ENCODE measurements at places on chromosomes 6 and 20.

GRCh38 chr6:133047706-133048105, 193.5 kb upstream of the EYA4 start:
- DNase-seq = no peak

DNA sequence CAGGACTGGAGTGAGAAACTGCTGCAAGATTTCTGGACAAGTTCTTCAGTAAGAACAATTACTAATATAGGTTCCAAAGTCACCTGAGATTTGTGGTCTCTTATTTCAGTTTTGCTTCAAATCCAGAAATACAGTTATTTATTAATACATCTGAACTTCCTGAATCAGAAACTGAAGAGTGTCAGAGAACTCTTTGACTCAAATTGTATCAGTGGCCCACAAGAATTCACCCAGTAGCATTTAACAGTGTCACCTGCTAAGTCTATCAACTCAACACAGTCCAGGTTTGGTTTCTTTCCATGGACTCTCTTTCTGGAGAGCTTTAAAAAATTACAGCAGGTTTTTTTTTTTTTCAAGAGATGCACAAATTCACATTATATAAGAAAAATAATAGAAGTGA, 18.8 kb upstream of the NHSL1 start:
- DNase-seq = no peak

- DNase-seq = no peak
Measured at GRCh38 chr20:43028470-43028869, 161.2 kb downstream of the PTPRT start.

- DNase-seq = no peak
Measured at GRCh38 chr6:20463396-20463795, 61.7 kb downstream of the E2F3 start.

GRCh38 chr6:9985481-9985880, 429.4 kb downstream of the TFAP2A start:
- DNase-seq = no peak

DNA sequence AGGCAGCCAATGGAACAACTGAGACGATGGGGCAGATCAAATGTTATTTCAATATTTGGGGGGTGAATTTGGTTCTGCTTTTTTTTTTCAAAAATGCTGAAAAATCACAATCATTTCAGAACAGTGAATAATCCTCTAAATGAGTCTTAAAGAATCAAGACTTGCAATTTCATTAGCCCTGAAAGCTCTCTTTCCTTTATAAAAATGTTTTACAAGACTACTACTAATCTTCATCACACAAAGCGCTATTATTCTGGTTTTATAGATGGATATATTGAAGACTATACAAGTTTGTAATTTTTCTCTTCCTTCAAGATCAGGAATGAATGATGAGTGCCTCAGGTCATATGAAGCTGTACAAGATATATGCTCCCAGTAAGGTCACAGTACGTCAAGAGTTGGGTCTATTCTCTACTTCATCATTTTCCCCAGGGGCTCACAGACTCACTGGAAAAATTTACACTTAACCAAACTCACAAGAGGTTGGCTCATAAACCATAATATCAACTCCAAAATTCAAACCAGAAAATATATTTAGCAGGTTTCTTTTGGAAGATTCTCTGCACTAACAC, 19.5 kb downstream of the RNF24 start:
- no peak for DNase-seq

- no peak for DNase-seq
Measured at GRCh38 chr6:2900821-2901644, 2.1 kb downstream of the SERPINB9 start.

DNA sequence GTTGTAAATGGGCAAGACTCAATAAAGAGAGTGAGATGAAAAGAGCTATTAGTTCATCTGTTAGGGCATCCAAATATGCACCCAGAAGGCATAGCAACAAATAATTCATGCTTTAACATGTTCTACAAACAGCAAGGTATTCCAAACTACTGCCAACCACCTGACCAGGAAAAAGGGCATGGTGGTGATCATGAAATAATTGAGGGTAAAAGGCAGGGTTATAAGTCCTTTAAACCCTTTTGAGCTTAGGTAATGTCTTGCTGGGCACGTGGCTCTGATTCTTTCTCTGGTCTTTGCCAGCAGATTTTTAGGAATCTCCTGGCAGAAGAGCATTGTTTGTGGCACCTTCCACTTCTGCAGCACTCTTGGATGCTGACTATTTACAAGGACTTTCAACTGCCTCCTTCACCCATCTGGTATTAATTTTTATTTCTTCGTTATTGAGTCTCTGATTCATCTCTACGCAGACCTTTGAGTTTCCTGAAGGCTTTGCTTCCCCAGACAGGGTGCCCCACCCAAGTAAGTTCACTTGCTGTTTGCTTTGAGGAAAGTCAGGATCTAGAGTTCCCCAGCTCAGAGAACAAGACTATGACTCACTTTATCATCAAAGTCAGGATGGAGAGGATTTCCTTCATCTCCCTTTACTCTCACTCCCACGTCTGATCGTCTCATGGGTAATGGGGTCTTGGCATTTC, 83.4 kb upstream of the NEDD9 start:
- no peak for DNase-seq

- DNase-seq = no peak
Measured at GRCh38 chr6:1856381-1856780, 246.7 kb downstream of the FOXC1 start.

- DNase-seq = no peak
Measured at GRCh38 chr6:109326351-109326750, 55.9 kb downstream of the CD164 start.

GRCh38 chr20:59837623-59838394, 95.6 kb downstream of the SYCP2 start:
- no peak for DNase-seq

DNA sequence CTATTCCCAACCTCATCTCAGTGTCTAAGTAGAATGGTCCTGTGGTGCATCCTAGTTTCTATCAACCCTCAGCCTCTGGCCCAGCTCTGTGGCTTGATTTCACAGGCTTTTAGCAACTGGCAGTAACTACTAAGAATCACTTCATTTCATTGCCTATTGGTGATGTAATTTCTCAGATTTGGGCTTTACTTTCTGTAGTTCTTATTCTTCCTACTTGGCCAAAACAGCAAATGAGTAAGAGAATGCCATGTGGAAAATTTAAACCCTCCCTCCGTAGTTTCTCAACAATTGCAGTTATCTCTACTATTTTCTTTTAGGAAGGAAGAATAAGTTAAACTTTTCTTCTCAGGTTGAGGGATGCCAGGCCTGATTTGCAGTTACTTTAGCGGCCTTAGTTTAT, 387.3 kb downstream of the CDKAL1 start:
- no peak for DNase-seq

- no peak for DNase-seq
Measured at GRCh38 chr6:153852481-153852880, 186.6 kb upstream of the OPRM1 start.

DNA sequence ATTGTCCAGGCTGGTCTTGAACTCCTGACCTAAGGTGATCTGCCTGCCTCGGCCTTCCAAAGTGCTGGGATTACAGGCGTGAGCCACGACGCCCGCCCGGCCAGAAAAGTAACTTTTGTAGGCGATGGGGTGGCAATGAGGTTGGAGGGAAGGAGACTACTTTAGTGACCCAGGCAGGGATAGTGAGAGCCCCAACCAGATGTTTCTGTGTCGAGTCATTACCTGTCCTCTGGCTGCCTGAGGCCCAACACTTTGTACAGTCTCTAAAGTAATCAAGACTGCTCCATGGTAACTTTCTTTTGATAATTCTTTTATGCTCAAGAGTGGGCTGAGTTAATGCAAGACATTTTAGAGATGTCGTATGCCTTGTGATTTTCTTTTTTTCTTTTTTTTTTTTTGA, 6.8 kb downstream of the SASH1 start:
- no peak for DNase-seq

- DNase-seq = no peak
Measured at GRCh38 chr6:159800141-159800865, at the start of gene PNLDC1. PNLDC1 (plus strand) TSS chr6:159800276; CDS start chr6:159800308, 32 bp downstream.

Measured in CD8-positive, alpha-beta T cell (primary cell).